NCI-H1417 treated with DMSO at 0.1 percent for 48 hours (cell line): ENCODE measurements at places on chromosomes 7 and 10.

DNA sequence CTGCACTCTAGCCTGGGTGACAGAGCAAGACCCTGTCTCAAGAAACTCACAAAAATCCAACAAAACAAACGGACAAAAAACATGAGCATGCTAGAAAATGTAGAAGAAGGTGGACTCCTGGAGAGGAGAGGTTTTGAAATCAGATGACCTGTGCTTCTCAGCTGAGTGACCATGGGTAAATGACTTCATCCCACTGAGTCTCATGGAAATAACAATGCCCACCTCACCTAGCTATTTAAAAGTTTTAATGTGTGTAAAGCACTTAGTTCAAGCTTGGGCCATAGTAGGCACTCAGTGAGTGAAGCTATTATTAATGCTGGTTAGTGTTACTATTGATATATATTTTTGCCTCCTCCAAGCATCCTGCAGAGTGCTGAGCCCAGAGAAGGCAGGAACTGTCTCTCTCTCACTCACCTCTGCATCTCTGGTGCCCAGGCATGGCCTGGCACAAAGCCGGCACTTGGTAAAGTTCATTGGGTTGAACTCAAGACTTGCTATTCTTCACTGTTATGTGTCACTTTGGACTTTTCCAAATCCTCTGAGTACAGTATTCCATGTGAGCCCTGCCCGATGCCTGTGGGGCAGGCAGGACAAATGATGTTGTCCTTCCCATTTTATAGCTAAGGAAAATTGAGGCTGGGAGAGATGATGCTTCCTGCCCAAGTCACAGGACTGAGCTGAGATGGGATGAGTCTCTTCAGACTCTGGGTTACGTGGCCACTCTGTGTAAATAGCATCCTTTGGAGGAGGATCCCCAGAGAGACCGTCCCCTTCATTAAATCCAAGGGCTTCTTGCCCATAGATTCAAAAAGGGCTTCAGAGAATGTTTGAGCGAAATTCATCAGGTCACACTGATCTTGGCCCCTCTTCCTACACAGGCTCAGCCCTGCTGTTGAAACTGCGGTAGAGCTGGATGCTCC, 81.4 kb upstream of the EMX2 start:
- no peak for DNase-seq

GRCh38 chr7:132080467-132080866, 495.8 kb downstream of the PLXNA4 start:
- DNase-seq, result no peak

DNA sequence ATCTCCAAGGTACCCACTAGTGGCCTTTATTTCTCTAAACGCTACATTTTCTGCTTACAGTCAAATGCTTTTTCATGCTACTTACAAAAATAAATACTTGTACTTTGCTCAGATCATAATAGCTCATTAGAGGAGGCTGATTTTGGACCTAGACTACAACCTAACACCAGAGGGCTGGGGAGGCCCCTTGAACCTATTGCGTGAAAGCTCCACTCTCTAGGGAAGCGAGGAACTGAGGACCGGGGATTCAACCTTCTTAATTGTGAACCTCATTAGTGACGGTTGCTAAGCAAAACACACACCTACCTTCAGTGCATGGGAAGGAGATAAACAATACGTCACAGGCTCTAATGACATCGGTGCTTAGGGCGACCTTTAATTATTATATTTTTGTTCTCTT, 92.1 kb downstream of the EBF3 start:
- no peak for DNase-seq

DNA sequence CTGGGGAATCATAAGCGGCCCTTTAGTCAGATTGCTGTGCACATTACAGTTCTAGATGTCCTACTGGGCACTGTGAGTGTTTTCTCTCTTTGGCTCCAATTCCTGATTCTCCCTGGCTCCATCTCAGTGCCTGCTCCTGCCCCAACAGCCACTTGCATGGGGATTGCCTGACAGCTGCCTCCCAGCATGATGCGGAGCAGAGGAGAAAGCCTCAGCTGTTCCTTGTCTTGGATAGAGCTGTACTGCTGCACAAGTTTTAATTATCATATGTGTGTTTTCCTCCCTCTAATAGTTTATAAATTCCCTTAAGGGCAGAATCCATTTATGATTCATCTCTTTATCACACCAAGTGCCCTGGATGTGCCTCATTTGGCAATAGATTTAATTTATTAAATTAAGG, 285.8 kb upstream of the COBL start:
- no peak for DNase-seq

DNA sequence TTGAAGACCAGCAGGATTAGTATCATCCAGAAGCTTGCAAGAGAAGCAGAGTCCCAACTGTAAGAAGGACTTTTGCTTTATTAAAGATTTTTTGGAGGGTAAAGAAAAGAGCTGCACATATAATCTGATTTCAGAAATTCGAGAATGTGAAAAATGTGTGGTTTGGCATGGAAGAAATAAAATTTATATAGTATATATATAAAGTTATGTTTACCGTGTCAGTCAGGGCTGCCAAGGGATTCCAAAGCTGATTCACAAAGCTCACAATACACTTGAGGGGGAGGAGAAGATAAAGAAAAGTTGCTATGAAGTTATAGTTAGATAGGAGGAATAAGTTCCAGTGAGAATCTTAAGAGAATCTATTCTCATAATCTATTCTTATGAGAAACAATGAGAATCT, 231.8 kb upstream of the CACNA2D1 start:
- no peak for DNase-seq

DNA sequence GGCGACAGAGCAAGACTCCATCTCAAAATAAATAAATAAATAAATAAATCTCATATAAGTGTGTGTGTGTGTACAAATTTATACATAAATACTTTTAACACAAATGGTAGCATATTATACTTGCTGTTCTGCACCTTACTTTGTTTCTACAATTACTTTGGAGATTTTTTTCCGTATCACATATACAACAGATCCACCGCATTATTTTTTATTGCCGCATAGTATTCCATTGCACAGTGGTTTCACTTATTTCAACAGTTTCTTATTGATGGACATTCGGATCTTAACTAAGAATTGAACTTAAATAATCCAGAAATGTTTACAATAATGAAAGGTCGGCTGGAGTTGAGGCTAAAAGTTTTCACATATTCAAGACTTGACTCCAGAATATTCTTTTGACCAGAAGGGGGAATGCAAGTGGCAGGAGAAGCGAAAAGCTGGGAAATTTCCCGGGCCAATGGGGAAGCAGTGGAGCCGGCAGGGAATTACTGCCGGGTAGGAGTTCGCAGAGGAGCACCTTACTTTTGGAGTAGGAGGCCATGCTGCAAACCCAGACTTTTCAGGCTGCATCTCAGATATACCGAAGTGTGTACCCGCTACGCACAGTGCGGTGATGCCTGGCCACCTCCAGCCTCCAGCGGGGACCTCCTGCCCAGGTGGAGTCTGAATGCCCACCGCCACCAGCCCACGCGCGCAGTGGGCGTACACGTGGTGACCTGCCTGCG, 415 bp upstream of the CNNM1 start:
- DNase-seq, result no peak

DNA sequence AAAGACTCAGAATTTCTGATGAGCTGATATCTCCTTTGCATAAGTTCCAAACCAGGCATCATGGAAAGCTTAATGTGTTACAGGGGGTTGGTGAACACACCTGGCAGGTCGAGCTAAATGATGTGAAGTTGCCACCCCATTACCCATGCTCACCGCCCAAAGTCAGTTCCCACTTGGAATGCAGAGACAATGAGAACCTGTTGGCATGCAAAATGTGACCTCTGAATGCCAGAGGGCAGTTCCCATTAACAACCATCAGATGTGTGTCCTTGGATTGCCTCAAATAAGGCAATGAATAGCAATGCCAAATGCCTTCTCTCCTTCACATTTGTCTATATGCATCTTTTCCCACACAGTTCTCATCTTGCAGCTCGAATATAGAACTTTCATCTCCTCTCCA, 190.7 kb downstream of the CDCA7L start:
- DNase-seq, result no peak

GRCh38 chr10:96205580-96205979, 65.8 kb downstream of the BLNK start:
- DNase-seq, result no peak

DNA sequence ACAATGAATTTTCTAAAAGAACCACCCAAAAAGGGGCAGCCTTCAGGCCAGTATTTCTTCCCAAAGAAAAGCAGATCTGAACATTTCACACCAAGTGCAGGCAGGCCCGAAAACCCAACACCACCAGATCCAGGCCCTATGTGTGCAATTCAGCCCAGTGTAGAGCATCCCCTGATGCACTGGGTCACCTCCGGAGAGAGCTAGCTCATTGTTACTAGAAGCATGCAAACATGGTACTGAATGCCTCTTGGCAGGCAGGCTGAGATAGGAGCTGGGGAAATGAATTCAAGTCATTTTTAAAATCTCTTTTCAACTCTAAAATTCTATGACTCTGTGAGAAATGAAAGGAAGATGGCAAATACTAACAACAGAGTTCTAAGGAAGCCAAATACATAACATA, 174.8 kb downstream of the ELMO1 start:
- no peak for DNase-seq

GRCh38 chr7:137032436-137032835, 164.0 kb downstream of the CHRM2 start:
- DNase-seq, result no peak

- DNase-seq, result no peak
Measured at GRCh38 chr10:3236644-3237404, 64.2 kb upstream of the PITRM1 start.

GRCh38 chr7:101538596-101539459, 90.3 kb downstream of the MYL10 start:
- DNase-seq, result no peak

DNA sequence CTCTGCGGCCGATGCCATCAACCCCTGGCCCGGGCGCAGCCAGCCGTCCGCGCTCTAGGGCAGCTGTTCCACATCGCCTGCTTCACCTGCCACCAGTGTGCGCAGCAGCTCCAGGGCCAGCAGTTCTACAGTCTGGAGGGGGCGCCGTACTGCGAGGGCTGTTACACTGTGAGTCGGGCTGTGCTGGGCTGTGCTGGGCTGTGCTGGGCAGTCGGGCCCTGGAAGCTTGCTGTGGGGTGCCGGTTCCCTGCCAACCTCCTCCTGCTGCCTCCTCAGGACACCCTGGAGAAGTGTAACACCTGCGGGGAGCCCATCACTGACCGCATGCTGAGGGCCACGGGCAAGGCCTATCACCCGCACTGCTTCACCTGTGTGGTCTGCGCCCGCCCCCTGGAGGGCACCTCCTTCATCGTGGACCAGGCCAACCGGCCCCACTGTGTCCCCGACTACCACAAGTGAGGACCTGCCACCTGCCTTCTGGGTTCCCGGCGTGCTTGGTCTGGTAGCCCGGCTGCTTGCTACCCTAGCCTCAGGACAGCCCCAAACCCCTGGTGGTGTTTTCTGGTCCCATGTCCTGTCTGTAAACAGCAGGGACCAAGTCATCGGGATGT, 7.5 kb downstream of the ZYX start:
- no peak for DNase-seq

GRCh38 chr10:21314111-21314626, 211.3 kb downstream of the SKIDA1 start:
- no peak for DNase-seq

DNA sequence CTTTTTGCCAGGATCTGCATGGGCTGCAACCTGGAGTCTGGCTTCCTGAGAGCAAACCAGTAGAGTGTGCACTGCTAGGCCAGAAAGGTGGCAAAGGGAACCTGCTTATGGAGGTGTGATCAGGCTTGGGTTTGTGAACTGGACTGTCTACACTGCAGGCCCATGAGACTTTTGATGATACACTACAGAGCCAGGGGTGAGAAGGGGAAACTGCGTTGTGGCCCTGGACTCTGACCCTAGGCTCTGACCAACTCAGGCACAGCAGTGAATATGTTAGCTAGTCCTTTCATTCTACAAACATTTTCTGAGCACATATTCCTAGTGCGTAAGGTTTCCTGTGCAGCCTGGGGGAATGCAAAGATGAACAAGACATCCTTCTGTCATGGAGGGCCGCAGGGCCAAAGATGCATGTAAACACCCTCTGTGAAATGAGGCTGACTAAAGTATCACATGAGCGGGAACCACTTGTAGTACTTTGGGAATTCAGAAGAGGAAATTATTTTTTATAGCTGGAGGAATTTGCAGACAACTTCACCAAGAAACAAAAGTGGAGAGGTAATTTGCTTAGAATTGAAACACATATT, 63.8 kb upstream of the HPS1 start:
- no peak for DNase-seq

- no peak for DNase-seq
Measured at GRCh38 chr10:70579234-70580002, 23.1 kb downstream of the PRF1 start.

GRCh38 chr10:2599571-2599970, 467.8 kb upstream of the PFKP start:
- no peak for DNase-seq

- DNase-seq, result no peak
Measured at GRCh38 chr7:151735851-151736402, 141.0 kb downstream of the PRKAG2 start.

DNA sequence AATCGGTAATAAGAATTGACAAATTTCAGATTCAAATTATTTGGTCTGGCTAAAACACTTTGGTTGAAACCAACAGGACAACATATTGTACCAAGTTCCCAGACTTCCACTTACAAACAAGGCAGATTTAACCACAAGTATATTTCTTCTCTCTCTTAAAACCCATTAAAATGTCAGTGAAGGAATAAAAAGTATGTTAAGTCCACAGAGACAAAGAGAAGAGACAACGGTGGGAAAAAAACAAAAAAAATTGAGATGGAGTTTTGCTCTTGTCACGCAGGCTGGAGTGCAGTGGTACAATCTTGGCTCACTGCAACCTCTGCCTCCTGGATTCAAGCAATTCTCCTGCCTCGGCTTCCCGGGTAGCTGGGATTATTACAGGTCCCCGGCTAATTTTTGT, 16.3 kb downstream of the TM9SF3 start:
- no peak for DNase-seq

GRCh38 chr10:98028168-98028770, 2.2 kb downstream of the CRTAC1 start:
- DNase-seq, result no peak

- DNase-seq, result no peak
Measured at GRCh38 chr7:45294559-45294958, 137.0 kb downstream of the RAMP3 start.

GRCh38 chr7:5495581-5496375, 72.1 kb upstream of the TNRC18 start:
- DNase-seq, result no peak

DNA sequence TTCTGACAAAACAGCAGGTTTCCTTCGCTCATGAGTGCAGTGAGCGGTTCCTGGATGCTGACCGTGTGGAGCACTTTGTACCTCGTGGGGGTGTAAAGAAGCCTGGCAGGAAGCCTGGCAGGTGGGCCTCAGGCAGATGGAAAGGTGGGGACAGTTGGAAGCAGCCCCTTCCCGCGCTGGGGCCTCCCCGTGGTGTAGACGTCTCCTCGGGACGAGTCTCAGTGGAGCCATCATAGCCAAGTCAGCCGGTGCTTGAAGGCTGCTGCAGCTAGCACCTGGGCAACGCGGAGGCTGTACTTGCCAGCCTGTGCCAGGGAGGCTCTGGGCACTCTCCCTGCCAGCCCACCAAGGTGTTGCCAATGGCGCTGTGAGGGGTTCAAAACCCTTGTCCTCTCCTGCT, 154.5 kb downstream of the WDR37 start:
- no peak for DNase-seq

- no peak for DNase-seq
Measured at GRCh38 chr10:123882681-123883445, 8.7 kb downstream of the CPXM2 start.
